ENCODE measurements at places on chromosomes 5 and 9.

- no peak for DNase-seq
These were observed 555.3 kb upstream of the ZNF462 start for GRCh38 chr9:106307670-106308069.

DNA sequence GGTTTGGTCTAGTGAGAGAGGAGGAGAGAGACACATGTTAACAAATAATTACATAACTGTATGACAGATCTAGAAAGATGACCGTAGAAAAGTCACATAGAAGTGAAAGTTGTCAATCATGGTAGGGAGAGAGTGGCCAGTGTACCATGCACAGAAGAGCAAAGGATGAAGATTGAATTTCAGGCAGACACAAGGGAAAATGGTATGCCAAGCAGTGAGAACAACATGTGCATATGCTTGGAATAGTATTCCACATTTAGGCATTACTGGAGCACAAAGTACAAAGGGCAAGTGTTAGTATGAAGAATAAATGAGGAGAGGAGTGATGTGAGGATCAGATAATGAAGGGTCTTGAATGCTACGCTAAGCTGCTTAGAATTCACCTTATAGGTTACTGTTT is 20.3 kb downstream of the GRIN3A start:
- DNase-seq = no peak

- DNase-seq = no peak
These were observed 397.1 kb downstream of the TLE1 start for GRCh38 chr9:81292056-81292805.

- DNase-seq = no peak
These were observed 9.6 kb upstream of the AKNA start for GRCh38 chr9:114397219-114397847.

GRCh38 chr9:136228107-136228875 is 17.3 kb downstream of the QSOX2 start:
- DNase-seq = no peak

- no peak for DNase-seq
These were observed 301.3 kb upstream of the ADCY2 start for GRCh38 chr5:7094626-7095025.

GRCh38 chr5:107476783-107477182 is 194.0 kb downstream of the EFNA5 start:
- no peak for DNase-seq

- DNase-seq = no peak
These were observed 36.2 kb upstream of the CKS2 start for GRCh38 chr9:89274838-89275237.

GRCh38 chr5:58759745-58760144 is 176.9 kb downstream of the RAB3C start:
- no peak for DNase-seq

DNA sequence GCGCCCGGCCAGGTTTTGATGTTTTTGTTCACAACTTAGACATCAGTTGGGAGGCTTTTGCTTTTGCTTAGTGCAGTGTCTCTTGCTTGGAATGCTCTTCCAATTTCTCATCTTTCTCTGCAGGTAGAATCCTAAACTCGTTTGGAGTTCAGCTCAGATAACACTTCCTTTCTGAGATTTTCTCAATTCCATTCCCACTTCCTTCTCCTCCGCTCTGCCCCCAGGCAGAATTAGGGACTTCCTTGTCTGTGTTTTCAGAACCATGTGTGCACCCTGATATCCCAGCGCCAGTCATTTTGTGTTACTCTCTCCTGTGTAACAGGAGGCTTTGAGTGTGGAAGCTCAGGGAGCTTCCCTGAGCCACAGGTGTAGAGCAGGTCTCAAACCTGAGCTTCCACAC is 171.0 kb downstream of the INSYN2B start:
- no peak for DNase-seq

GRCh38 chr5:1375871-1376810 is 31.2 kb upstream of the CLPTM1L start:
- no peak for DNase-seq
